WTC11 (cell line): ENCODE measurements at places on chromosomes 11 and 22. TPM values are rescaled to one million over a fixed set of nuclear protein-coding genes. Genes with fewer than 3 reads are reported as not detected.

GRCh38 chr22:45584621-45585436 is 82.1 kb downstream of the FBLN1 start:
- H3K27me3 ChIP-seq = no peaks in the 10 kb centered on the region
- no peak for DNase-seq
- H3K4me3 ChIP-seq = no peak overlapping the region
- H3K4me1 ChIP-seq = peaks cover 19% of the 10 kb centered on the region
- H3K36me3 ChIP-seq = no peaks in the 10 kb centered on the region

DNA sequence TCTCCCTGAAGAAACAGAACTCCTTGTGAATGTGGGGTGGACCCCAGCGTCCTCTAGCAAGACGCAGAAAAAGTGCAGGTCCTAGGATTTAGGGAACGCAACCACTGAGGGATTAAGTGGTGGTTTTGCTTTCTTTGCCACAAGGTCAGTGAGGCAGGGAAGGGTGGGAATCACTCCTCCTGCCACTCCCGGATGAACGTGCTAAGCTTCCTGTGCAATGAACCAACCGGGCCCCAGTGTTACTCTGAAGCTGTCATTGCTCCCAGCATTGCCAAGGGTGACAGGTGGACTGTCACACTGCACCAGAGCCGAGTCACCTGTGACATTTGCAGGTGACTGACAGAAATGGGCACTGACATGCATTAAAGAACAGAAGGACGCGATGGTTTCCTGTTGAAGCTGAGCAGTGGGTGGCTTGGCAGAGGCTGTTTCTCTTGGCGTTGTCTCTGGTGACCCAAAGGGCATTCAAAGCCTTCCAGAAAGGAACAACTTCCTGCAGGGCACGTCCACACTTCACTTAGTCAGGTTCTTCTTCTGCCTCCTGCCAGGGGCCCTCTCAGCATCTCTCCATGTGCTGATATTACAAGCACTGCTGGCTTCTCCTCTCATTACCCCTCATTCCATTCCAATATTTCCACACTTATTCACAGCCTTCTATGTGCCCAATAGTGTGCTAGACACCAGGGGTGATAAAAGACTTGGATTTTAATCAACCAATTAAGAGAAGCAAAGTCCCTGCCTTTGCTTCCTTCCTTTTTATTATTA is 9.7 kb downstream of the KIRREL3 start:
- H3K4me3 ChIP-seq = no peak overlapping the region
- H3K36me3 ChIP-seq = no peaks in the 10 kb centered on the region

DNA sequence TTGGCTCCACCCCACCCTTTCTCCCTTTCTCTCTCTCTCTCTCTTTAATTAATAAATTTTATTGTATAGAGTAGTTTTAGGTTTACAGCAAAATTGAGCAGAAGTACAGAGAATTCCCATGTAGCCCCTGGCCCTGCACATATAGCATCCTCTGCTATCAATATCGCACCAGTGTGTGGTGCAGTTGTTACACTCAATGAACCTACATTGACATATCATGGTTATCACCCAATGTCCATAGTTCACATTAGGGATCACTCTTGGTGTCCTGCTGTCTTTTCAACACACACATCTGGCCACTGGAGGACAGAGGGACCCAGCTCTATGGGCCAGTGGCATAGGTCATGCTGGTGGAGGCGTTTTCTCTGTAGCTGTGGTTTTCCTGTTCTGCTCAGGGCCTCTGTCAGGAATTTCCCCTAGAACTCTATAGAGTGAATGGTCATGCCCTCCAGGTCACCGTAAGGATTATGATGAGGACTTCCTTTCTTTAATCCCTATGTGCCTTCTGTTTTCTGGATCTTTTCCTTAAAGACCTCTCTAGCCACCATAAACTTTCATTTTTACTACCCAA is 98.2 kb upstream of the NAV2 start:
- H3K4me3 ChIP-seq = no peak overlapping the region
- H3K36me3 ChIP-seq = peaks cover 28% of the 10 kb centered on the region
- H3K27ac ChIP-seq = no peak overlapping the region
- DNase-seq = no peak
- H3K4me1 ChIP-seq = 0 out of 2 replicates have a peak, but pooled peaks cover 3% of the 10 kb centered on the region
- peaks cover 14% of the 10 kb centered on the region for H3K27me3 ChIP-seq

- peaks cover 2% of the 10 kb centered on the region; the same call in 1 of the 2 replicates for H3K36me3 ChIP-seq
- H3K27me3 ChIP-seq = peaks cover 12% of the 10 kb centered on the region
- peaks cover 35% of the 10 kb centered on the region for H3K4me1 ChIP-seq
- peak within 1 kb of the TSS; percentile 96 for H3K4me3 ChIP-seq
- no peak within 1 kb of the TSS; the same call in 1 of the 2 replicates for H3K27ac ChIP-seq
- peak; percentile 73 for DNase-seq
These were observed at the start of gene TCF20 for GRCh38 chr22:42270510-42271190. TSS of gene TCF20 (minus strand) at chr22:42270653. CDS start at chr22:42215305, 55,348 bp downstream.

DNA sequence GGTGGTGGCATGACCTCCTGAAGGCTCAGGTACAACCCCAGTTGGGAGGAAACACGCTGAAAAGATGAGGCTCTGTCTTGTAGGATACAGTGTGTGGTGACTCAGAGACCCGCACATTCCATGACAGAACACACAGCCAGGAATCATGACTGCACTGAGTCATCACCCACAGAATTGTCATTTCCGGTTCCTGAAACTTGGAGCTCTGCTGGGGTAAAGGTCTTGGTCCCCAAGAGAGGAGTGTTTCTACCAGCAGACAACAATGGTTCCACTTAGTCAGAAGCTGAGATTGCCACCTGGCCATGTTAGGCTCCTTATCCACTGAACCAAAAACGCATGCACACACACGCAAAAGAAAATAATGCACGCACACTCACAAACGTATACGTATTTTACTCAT is 31.5 kb upstream of the CYB5R3 start:
- H3K27ac ChIP-seq = no peak overlapping the region
- DNase-seq = no peak
- peaks cover 10% of the 10 kb centered on the region for H3K36me3 ChIP-seq
- H3K4me3 ChIP-seq = no peak overlapping the region
- 0 out of 2 replicates have a peak, but pooled peaks cover 6% of the 10 kb centered on the region for H3K27me3 ChIP-seq
- no peaks in the 10 kb centered on the region for H3K4me1 ChIP-seq

The OR51E2 gene
- total RNA-seq = not detected in 3 replicates

The WNT7B gene
- 0.18 to 0.33 TPM (median 0.23 TPM) in 3 replicates for total RNA-seq

DNA sequence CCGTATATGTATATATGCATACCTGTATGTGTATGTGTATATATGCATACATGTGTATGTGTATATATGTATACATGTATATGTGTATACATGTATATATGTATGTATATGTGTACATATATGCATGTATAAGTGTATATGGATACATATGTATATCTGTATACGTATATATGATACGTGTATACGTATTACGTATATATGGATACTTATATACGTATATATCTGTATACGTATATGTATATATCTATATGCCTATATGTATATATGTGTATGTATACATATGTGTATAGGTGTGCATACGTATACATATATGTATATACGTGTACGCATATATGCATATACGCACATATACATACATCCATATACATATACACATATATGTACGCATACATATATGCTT is 681.6 kb upstream of the ANO3 start:
- no peak overlapping the region for H3K27ac ChIP-seq
- no peak for DNase-seq
- H3K27me3 ChIP-seq = no peaks in the 10 kb centered on the region

The YPEL4 gene
- total RNA-seq = 0.15 to 0.30 TPM in 2 of 3 replicates, not detected in the other

- H3K27ac ChIP-seq = no peak overlapping the region
- peaks cover 21% of the 10 kb centered on the region for H3K4me1 ChIP-seq
- H3K27me3 ChIP-seq = peaks cover 12% of the 10 kb centered on the region
- no peaks in the 10 kb centered on the region for H3K36me3 ChIP-seq
These were observed 1.2 kb upstream of the CD59 start for GRCh38 chr11:33737362-33737821.

- H3K27me3 ChIP-seq = peaks cover 3% of the 10 kb centered on the region; the same call in 1 of the 2 replicates
- H3K27ac ChIP-seq = no peak overlapping the region
- no peak for DNase-seq
- H3K36me3 ChIP-seq = no peaks in the 10 kb centered on the region
- H3K4me3 ChIP-seq = no peak overlapping the region
These were observed 16.9 kb downstream of the TSPAN4 start for GRCh38 chr11:859394-860131.

- H3K4me1 ChIP-seq = no peaks in the 10 kb centered on the region
- H3K36me3 ChIP-seq = no peaks in the 10 kb centered on the region
- H3K4me3 ChIP-seq = no peak overlapping the region
- H3K27me3 ChIP-seq = no peaks in the 10 kb centered on the region; the same call in 1 of the 2 replicates
- DNase-seq = no peak
- no peak overlapping the region for H3K27ac ChIP-seq
These were observed 9.6 kb downstream of the ART5 start for GRCh38 chr11:3632070-3632660.

- peaks cover 10% of the 10 kb centered on the region for H3K4me1 ChIP-seq
- no peaks in the 10 kb centered on the region for H3K36me3 ChIP-seq
- no peak for DNase-seq
- no peaks in the 10 kb centered on the region for H3K27me3 ChIP-seq
These were observed 3.6 kb downstream of the IL18 start for GRCh38 chr11:112160091-112160848.

The CHRNA10 gene
- 0.46 to 1.7 TPM (median 0.73 TPM) in 3 replicates for total RNA-seq

DNA sequence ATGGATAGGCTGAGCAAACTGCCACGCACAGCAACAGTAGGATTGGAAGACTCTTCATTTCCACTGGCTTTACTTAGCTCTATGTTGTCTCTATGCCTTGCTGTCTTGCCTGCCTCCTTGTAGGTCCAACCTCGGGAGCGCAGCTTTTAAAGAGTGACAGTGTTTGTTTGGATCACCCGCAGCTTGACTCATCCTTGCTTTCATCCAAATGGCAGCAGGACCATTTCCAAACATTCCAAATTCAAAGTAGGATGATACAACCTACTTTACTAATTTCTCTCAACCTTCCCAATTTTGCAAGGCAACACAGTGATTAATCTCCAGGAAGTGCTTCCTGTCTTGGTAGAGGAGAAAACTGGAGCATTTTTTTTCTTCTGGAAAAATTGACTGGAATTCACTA is at the start of gene MMP3:
TSS of gene MMP3 (minus strand) at position 121 of the 400 bp plus-strand sequence. CDS start at position 58, 63 bp downstream.
- H3K27ac ChIP-seq = no peak within 1 kb of the TSS
- peaks cover 6% of the 10 kb centered on the region for H3K4me1 ChIP-seq
- H3K27me3 ChIP-seq = no peaks in the 10 kb centered on the region
- no peaks in the 10 kb centered on the region for H3K36me3 ChIP-seq

The C1QTNF4 gene
- 9.5 to 10.7 TPM (median 9.5 TPM) in 3 replicates for total RNA-seq

The PRRG4 gene
- 0.87 to 1.1 TPM (median 1.1 TPM) in 3 replicates for total RNA-seq
